NCI-H460 (cell line): ENCODE measurements at places on chromosomes 7 and 10. TPM values are rescaled to one million over a fixed set of nuclear protein-coding genes. Genes with fewer than 3 reads are reported as not detected.

NXPH1 gene
- 1.1 and 2.4 TPM in 2 replicates for total RNA-seq

ADAM22 gene
- total RNA-seq, result 3.3 and 3.6 TPM in 2 replicates

DNA sequence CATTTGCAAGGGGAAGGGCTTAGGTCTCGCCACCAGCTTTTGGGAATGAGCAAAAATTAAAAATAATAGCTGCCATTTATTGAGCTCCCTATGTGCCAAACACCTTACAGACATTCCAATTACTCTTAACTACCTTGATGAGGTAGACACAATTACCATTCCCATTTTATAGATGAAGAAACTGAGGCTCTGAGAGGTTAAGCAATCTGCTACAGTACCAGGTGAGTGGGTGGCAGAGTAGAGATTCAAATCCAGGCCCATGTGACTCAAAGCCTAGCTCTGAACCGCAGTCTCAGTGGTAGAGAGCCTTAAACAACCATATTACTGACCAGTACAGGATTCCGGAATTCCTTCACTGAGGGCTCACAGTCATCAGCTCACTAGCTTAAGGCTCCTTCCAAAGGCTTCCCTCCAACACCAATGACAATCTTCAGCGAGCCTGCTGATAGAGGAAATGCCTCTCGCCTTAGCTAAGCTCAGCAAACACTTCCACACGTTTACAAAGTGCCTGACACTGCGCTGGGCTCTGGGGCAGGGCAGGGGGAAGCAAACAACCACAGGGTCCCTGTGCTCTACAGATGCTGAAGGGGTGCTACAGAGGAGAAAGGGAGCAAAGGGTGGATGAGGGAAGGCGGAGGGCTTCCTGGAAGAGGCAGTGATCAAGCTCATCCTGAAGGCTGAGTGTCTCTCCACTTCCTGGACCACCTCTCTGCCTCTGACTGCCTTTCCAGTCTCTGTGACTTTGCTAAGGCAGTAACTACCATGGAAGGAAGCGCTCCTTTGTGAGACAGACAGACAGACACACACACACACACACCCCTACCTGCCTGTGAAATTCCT is 7.4 kb downstream of the LRRC20 start:
- no peak for DNase-seq

DNA sequence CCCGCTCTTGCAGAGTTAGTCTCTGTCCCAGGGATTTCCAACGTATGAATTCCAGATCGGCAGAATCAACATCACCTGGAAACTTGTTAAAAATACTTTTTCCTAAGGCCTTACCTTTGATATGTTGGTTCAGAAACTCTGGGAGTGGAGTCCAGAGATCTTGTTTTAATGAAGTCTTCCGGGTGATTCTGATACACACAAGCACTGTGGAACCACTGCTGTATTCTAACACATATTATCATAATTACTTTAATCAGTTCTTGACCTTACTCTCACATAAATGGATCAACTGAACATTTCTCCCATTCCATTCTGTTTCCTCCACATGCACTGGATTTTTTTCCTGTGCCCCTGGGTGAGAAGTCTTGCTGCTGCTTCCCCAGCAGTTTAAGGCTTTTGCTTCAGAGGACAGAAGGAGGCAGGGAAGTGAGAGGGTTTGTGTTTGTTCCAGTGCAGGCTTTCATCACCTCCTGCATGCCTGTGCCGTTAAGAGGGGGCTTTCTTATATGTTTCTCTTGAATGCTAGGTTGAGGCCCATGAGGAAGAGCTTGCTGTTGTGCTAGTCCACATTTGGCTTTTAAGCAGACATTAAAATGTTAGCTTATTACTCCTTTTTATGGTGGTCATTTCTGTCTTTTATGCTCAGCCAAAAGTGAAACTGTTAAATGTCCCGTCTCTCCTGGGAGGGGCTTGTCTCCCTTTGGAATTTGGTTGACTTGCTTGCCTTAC is 32.4 kb downstream of the CCSER2 start:
- DNase-seq, result no peak

- no peak for DNase-seq
These were observed 60.1 kb downstream of the SHTN1 start for GRCh38 chr10:116944911-116945310.

DNA sequence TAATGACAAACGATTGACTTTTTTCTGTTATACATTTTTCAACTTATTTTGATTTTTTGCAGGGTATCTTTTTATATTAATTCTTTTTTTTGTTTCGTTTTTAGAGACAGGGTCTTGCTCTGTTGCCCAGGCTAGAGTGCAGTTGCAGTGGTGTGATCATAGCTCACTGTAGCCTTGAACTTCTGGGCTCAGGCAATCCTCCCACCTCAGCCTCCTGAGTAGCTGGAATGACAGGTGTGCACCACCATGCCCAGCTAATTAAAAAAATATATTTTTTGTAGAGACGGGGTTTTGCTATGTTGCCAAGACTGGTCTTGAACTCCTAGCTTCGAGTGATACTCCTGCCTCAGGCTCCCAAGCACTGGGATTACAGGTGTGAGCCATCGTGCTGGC is 601.3 kb downstream of the PARD3 start:
- DNase-seq, result no peak

DNA sequence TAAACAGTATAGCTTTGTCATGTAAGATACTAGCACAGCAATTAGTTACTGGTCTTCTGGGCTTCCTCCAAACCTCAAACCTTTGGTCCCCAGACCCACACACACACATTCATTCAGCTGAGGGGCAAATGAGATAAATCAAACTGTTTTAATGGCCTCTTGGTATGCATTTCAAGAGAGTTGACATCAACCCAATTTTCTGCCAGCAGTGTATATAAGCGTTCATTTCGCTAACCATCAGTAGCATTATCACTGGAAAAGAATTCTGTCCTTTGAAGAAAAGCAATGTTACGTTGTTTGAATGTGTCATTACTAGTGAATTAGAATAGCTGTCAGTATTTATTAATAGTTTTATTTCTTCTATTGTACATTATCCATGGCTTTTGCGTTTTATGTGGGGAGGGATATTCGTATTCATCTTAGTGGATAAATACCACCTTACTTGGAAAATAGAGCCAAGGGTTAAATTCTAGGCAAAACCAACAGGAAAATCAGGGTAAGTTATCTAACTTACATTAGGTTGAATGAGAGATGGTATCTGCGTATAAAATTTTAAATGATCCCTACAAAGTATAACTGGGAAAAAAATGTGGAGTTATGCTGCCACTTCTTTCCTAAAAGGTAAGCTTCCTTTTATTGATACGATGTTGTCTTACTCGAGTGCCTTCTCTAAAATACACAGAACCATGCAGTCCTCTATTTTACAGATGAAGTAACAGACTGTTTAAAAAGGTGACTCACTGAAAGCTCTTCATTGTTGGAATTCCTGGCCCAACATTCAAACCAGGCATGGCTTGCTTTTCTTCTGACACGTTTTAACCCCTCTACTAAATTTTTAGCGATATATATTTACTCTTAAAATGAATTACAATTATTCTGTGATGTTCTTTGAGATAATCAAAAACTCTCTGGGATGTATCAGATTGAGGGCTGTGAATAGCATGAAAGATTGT is 2.0 kb upstream of the ZMYND11 start:
- peak; percentile 46 for DNase-seq

DNA sequence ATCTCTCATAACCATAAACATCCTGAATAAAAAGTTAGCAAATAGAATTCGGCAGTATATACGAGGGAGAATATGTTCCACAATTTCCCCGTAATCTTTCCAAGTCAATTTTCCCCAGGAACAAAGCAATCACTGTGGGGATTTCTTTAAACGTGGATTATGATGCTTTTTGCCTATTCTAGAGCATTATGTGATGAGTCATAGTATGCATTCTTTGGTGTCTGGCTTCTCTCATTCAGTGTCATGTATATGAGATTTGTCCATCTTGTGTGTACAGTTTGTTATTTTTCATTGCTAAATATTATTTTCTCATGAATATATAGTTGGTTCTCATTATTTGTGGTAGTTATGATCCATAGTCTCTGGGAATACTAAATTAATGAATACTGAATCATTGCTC is 9.9 kb upstream of the OR9A4 start:
- no peak for DNase-seq

DNA sequence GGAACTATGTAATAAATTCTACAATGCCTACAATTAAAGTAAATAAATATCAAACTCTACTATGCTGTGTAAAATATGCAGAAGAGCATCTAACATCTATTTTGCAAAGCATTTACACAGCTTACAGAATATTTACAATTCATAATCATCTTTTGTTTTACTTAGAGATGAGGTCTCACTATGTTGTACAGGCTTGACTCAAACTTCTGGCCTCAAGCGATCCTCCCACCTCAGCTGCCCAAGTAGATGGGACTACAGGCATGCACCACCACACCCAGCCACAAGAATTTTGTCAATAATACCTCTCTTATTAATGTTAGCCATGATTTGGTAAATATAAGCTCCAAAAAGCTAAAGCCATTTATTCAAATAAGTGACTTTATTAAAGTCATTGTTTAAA is 21.9 kb upstream of the CAV2 start:
- DNase-seq, result no peak
